ENCODE measurements at places on chromosomes 1 and 21.

- DNase-seq = no peak
Measured at GRCh38 chr1:226784081-226785049, 45.3 kb upstream of the ITPKB start.

DNA sequence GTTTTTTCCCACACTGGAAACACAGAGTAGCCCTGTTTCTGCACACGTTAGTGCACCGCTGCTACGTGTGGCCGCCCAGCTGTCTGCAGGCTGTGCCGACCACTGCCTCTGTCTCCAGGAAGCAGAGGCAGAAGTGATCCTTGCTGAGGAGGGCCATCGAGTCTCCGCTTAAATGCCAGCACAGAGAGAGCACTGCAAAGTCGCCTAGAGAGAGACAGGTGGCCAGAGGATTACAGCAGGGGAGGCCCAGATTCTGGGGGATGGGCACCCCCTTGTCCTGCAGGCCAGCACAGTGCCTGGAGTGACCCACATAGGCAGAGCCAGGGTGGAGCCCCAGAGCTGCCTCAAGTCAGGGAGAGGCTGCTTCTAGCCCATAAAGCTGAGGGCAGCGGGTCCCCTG, 6.1 kb downstream of the TPRG1L start:
- no peak for DNase-seq

DNA sequence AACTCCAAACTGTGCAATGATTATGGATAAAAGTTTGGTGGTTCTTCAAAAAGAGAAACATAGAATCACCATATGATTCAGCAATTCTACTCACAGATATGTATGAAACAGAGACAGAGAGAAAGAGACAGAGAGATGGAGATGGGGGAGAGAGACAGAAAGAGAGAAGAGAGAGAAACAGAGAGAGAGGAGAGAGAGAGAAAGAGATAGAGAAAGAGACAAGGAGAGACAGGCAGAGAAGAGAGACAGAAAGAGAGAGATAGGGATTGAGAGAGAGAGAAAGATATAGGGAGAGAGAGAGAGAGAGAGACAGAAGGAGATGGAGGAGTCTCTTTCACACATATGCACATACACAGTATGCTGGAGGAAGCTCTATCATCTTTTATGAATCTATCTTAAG, 87.8 kb downstream of the DISC1 start:
- DNase-seq = no peak

GRCh38 chr1:183080406-183080805, 57.2 kb downstream of the LAMC1 start:
- DNase-seq = no peak

DNA sequence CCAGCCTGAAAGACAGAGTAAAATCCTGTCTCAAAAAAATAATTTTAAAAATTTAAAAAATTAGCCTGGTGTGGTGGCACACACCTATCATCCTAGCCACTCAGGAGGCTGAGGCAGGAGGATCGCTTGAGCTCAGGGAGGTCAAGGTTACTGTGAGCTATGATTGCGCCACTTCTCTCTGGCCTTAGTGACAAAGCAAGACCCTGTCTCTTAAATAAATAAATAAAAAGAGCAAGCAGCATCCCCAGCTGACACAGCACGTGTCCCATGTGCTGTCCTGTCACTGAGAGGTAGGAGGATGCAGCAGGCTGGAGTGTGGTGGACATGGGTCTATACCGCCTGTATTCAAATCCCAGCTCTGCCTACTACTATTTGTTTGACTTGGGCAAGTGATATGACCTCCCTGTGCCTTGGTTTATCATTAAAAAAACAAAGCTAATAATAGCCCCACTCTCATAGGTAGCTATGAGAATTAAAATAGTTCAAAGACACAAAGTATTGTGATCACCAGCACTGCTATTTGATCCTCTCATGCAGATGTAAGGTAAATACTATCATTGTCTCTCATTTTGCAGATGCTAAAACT, 22.2 kb upstream of the ECE1 start:
- no peak for DNase-seq

DNA sequence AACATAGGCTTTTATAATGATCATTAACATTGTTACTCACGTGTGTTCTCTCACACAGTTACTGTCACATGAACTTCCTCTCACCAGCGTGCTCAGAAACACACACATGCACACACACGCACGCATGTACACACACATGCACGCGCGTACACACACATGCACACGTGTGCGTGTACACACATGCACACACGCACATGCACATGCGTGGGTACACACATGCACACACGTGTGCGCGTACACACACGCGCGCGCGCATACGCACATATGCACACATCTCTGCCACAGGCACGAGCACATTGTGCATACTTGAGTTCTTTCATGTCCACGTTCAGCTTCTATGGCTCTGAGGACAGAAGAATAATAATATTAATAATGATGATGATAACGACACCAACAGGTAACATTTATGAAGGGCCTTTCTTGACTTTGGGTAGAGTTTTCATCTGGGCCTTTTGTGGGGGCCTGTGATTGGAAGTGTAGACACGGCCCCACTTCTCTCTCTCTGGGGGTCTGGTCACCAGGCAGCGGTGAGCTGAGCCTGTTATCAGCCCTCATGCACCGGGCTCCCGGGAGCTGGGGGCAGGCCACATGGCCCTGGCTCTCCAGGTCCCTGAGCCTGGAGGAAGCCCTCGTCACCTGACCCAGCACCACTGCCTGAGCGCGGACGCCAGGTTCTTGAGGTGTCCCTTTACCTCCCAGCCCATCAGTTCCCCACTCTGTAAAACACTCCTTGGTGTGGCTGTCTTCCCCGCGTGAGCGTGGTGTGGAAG, 7.0 kb downstream of the EPHA8 start:
- DNase-seq = no peak

GRCh38 chr1:39788758-39789570, at the start of gene BMP8B:
Gene BMP8B, minus strand, starts transcription at chr1:39788865. Its CDS starts 380 bp downstream, at chr1:39788485.
- peak; percentile 79 for DNase-seq

DNA sequence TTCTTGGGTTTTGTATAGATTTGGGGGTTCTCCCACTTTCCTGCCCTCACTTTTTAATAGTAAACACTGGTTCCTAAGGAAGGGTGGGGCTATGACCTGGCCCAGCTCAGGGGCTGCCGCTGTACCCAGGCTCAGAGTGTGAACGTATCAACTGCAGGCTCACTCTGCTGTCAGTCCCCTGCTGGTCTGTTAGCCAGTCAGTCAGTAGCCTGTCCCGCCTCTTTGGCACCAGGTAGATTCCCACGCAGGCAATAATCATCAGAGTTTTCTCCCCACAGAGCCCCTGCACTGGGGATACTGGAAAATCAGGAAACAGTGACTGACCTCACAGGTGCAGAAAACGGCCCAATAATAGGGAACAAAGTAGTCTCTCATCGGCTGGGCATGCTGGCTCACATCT, 15.0 kb upstream of the ALPL start:
- no peak for DNase-seq

GRCh38 chr1:238653693-238654321, 732.6 kb upstream of the CHRM3 start:
- no peak for DNase-seq

GRCh38 chr1:119829625-119830024, 18.4 kb upstream of the REG4 start:
- DNase-seq = no peak

DNA sequence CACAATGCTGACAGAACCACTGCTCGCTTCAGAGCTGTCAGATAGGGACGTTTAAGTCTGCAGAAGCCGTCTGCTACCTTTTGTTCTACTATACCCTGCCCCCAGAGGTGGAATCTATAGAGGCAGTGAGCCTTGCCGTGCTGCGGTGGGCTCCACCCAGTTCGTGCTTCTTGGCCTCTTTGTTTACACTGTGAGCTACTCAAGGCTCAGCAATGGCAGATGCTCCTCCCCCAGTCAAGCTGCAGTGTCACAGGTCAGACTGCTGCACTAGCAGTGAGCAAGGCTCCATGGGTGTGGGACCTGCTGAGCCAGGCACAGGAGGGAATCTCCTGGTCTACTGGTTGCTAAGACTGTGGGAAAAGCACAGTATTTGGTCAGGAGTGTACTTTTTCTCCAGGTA, 47.1 kb downstream of the LEPR start:
- DNase-seq = no peak

DNA sequence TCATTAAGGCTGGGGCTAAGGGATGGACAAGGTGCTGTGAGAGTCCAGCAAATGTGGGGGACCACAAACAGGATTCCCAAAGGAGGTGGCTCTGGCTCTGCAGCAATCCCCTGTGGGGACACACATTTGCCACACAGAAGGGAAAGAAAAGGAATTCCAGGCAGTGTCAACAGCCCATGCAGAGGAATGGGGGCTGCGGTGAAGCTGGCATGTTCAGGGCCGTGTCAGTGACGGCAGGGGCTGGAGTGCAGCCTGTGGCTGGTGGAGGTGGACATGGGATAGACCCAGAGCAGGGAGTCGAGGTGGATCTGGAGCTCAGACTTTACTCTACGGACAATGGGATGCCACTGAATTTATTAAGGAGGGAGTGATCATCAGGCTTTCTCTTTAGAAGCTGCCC, 183.2 kb downstream of the TRABD2B start:
- DNase-seq = no peak

DNA sequence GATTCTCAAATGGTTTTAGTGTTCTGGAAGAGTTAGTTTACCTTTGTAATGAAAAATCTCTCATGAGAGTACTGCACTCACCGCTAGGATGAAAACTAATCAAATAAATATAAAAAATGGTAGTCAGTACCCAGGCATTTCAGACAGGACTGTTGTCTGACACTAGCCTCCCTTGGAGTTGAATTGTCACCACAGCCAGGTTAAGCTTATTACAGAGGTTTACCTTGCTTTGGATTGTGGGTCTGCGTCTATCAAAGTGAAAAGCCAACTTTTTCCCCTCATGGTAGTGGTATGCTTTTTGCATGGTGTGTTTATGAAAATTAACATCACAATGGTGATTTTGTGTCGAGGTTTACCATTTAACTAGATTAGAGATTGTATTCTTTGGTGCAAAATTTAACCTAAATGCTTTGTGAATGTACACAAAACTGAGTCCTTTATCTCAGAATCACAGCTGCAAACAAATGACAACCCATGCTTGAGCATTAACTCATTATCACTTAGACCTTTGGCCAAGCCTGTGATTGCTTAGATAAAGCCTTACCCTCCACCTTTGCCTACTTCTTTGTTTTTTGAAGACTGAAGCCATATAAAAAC, 20.1 kb downstream of the RAP1A start:
- no peak for DNase-seq

DNA sequence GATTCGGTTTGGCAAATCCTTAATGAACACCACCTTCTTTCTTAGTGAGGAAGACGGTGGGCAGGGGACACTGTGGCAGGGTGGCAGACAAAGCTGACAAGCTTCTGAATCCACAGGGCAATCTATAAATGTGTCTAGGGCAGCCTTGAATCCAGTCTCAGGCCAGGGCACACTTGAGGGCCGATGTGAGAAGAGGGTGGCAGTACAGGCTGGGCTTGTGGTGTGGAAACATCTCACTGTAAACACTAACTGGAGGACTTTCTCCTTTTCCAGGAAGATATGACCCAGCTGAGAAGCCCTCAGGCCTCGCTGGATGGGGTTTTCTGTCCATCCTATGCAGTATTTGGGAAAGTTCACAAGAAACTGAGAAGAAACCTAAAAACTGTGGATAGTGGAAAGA, 46.5 kb downstream of the PKP1 start:
- DNase-seq = no peak

DNA sequence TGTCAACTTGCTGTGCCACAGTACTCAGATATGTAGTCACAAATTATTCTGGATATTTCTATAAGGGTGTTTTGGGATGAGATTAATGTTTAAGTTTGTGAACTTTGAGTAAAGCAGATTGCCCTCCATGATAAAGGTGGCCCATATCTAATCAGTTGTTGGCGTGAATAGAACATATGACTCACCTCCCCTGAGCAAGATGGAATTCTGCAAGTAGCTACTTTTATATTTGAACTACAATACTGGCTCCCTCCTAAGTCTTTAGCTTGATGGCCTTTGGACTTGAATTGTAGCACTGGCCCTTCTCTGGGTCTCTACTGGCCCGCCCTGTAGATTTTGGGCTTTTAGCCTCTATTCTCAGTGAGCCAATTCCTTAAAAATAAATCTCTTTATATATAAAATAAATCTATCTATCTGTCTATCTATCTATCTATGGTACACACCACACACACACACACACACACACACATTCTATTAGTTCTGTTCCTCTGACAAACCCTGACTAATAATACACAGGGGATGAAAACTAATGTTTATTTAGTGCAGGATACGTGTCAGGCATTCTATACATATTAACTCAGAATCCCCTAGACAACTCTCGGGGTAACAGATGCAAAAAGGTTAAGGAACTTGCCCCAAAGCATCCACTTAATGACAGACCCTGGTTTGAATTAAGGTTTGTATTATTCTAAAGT, 37.9 kb upstream of the PDC start:
- DNase-seq = no peak

- DNase-seq = no peak
Measured at GRCh38 chr1:233597489-233597901, 16.4 kb upstream of the KCNK1 start.

GRCh38 chr1:16128338-16128741, 27.5 kb downstream of the EPHA2 start:
- no peak for DNase-seq

- no peak for DNase-seq
Measured at GRCh38 chr21:29335720-29336119, 37.0 kb downstream of the BACH1 start.

DNA sequence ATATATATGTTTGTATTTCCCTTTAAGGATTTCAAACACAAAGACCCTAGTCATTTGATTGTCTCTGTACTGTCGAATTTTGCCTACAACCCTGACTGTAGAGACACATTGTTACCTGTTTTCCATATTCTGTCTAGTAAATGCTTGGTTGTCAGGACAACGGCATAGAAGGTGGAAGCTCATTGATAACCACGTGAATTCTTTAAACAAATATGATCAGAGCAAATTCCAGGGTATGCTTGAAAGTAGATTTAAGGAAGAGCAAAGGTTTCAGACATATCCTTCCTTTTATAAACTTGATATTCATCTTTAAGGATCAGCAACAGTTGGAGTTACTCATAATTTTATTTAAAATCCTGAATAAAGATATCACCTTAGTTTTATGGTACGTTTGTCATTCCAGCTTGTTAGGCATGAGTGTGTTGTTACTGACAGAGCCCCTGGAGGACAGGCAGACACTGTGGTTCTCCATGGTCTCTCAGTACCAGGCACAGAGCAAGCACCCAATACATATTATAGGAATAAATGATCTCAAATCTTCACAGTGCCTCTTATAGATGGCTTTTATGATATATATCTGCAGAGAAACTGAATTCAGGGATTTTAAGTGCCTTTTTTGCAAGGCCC, 203.2 kb downstream of the FGGY start:
- DNase-seq = no peak

- DNase-seq = no peak
Measured at GRCh38 chr1:34833711-34834110, 25.8 kb downstream of the SMIM12 start.

DNA sequence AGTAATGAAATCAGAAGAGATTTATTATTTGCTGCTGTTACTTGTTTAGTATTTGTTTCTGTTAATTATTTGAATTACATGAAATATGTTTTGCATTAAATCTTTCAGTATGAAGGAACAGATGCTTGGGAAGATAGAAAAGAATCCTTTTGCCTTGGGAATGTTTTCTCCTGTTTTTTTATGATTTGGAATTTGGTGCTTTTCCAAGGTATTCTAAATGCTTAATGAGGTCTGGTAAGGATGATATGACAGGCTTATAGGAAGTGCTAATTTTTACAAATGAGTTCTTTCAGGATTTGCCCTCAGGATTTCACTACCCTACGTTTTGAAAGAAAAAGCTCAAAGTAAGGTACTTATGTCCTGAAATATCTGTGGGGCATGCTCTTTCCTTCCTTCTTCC, 25.6 kb upstream of the ST6GALNAC3 start:
- no peak for DNase-seq

GRCh38 chr1:192700834-192701271, 64.9 kb downstream of the RGS13 start:
- DNase-seq = no peak

GRCh38 chr1:238961790-238962189, 424.6 kb upstream of the CHRM3 start:
- DNase-seq = no peak

All from activated CD4-positive, alpha-beta T cell treated with anti-CD3 and anti-CD28 coated beads, Interleukin-2, amount 10 ng/mL, durations not matched to agents 24 days and 14 days (primary cell).